ENCODE measurements at places on chromosomes 7 and 10.

GRCh38 chr10:96556003-96556402 is 30.8 kb downstream of the TM9SF3 start:
- no peak for DNase-seq

DNA sequence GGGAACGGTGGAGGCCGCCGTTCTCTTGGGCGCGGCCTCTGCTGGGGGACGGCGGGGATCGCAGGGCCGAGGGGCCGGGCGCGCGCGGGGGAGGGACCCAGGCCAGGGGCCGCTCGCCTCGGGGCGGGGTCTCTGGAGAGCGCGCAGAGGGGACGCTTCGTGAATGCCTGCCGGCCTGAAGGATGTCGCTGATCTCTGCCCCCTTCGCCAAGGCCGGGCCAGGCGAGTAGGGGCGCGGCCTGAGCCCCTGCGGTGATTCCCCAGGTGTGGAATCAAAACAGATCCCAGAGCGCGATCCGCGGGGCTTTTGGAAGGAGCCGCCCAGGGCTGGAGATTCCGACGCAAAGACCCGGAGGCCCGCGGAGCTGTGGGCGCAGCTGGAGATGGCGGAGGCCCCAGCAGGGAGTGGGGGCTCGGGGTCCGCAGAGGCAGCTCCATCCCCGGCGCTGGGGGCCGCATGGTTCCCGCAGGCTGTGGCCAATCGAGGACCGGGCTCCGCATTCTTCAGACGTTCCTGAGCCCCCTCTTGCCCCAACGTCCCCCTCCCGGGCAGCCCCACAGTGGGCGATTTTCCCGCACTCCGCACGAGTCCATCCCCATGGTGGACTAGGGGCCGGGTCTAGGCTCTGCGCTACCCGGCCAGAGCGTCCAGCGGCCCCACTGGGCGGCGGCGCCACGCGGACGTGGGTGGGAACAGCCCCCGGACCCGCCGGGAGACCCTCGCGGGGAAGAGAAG is 166.0 kb downstream of the ACTR3B start:
- no peak for DNase-seq

DNA sequence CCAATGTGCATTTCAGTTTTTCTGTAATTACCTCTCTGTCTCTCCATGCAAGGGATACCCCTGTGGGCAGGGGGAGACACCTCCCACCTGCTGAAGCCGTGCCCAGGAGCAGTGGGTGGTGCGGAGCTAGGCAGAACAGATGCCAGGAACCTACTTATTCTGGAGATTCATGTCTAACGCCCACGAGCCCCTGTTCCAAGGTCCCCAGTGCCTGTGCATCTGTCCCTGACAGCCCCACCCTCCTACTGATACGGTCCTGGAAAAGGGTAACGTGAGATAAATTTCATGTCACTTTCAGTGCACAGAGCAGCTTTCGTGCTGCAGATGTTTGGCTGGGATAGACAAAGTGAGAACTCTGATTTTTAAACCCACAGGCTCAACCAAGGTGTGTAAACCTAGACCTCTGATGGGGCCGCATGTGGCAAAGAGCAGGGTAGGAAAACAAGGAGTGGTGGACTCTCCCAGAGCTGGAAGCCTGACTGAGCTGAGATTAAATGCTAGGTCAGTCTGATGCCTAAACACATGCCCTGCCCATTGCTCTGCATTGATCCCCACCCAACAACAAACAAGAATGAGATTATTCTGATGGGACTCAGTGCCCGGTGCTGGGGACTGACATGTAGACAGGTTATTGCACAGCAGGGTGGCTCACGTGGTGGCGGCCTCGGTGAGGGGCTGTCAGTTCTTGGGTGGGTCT is 123.6 kb upstream of the GDF10 start:
- DNase-seq = no peak

- no peak for DNase-seq
These were observed 123.4 kb downstream of the MAD1L1 start for GRCh38 chr7:2109251-2109872.

- DNase-seq = no peak
These were observed 18.3 kb downstream of the NOD1 start for GRCh38 chr7:30460246-30460633.

DNA sequence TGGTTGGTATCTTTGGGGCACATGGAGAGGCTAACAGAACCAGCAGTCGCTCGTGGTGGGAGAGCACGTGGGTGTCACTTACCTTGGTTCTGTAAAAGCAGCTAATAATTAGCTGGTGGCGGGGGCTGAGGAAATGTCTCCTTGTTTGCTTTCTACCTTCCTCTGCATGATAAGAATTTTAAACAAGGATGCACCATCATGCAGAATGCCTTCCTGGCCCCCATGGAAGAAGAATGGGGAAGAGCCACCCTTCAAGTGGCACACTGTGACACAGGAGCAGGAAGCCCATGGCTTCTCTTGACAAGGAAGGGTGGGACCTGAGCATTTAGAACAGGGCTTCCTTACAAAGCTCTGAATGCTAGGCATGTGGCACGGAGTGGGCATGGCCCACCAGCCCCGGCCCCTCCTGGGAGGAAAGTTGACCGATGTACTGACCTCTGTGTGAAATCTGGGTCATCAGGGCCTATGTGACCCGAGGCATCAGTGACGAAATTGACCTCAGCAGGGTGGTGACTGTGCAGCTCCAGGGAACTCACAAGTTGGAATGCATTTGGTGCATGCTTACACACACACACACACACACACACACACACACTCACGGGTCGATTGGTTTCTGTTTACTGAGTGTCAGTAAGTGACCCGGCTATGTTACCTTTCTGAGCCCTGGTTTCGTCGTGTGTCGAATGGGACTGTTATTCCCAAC is 116.9 kb upstream of the ANLN start:
- DNase-seq = peak; percentile 53

GRCh38 chr10:99536338-99537085 is 3.8 kb downstream of the NKX2-3 start:
- no peak for DNase-seq

DNA sequence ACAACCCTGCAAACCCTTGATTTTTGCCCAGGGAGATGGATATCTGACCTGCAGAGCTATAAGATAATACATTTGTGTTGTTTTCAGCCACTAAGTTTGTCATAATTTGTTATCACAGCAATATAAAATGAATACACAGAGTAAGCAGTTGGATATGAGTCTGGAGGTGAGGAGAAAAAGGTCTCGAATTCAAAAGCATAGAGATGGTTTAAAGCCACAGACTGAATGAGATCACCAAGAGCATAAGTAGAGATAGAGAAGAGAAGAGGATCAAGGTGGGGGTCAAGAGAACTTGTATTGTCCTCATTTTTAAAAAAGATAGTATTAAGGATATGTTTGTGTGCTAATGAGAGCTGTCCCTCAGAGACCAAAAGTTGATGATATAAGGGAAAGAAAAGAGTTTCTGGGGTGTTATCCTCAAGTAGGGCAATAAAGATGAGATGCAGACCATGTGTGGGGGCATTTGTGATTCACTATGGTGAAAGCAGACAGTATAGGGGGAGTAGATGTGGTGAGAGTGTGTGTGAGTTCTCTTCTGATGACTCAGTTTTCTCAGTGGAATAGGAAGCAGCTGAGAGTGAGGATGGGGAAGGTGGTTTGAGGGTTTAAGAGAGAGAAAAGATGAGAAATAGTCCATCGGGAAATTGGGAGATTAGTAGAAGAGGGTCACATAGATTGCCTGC is 25.8 kb upstream of the PCGF5 start:
- DNase-seq = no peak

- DNase-seq = peak; percentile 65
These were observed at the start of gene ZNF485 for GRCh38 chr10:43606323-43607198. Gene ZNF485 (plus strand): TSS chr10:43606438. CDS start chr10:43607051, 613 bp downstream.

- no peak for DNase-seq
These were observed 1.2 kb downstream of the THNSL1 start for GRCh38 chr10:25017661-25018060.

- no peak for DNase-seq
These were observed 651.5 kb downstream of the TNS3 start for GRCh38 chr7:46930366-46930765.

GRCh38 chr7:93728292-93728691 is 153.8 kb upstream of the CALCR start:
- no peak for DNase-seq

- no peak for DNase-seq
These were observed 234.2 kb upstream of the FZD8 start for GRCh38 chr10:35876248-35876647.

DNA sequence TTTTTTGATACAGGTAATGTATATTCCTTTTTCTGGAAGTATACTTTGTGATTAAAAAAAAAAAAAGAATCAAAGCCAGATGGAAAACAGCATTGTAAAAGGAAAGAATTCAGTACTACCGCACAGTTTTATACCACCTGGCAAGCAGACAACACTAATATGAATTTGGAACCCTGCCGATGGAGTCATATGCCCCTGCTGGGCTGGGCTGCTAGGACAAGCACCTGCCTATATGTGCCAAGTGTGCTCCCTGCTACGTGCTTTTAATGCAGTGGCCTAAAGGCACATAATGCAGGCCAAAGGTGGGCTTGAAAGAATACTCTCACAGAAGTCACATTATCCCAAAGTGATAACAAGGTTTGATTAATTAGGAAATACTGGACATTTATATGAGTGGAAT is 29.8 kb upstream of the WAC start:
- DNase-seq = no peak

GRCh38 chr7:116241291-116241690 is 31.0 kb downstream of the TES start:
- DNase-seq = no peak

DNA sequence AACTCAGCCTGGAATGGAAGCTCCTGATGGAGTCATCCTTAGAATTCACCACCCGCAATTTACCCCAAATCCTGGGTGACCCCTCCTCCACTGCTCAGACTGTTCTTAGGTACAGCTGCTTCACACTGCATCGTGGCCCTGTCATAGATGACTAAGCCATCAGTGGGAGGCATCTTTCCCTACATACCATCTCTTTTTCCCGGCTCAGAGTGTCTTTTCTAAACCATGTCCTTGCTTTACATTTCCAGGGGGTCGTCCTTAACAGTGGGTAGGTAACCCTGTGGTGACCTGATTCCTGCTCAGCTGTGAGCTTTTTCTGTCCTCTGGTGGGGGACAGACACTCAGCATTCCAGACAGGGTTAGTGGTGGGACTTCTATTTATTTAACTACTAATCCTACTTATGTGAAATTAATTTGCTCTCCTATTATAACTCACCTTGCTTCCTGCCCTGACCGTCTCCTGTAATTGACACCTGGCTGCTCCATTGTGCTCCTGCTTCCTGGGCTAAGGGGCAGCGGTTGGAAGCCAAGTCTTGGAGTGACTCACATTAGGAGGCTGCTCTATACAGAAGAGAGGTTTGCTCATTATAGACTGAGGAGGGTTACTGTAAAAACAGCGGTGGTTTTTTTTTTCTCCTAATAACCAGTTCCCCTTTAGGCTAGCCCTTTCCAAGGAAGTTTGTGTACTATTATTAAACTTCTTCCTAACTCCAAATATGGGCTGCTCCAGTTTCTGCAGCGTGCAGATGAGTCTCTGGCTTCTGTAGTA is 40.6 kb downstream of the PYROXD2 start:
- DNase-seq = no peak

DNA sequence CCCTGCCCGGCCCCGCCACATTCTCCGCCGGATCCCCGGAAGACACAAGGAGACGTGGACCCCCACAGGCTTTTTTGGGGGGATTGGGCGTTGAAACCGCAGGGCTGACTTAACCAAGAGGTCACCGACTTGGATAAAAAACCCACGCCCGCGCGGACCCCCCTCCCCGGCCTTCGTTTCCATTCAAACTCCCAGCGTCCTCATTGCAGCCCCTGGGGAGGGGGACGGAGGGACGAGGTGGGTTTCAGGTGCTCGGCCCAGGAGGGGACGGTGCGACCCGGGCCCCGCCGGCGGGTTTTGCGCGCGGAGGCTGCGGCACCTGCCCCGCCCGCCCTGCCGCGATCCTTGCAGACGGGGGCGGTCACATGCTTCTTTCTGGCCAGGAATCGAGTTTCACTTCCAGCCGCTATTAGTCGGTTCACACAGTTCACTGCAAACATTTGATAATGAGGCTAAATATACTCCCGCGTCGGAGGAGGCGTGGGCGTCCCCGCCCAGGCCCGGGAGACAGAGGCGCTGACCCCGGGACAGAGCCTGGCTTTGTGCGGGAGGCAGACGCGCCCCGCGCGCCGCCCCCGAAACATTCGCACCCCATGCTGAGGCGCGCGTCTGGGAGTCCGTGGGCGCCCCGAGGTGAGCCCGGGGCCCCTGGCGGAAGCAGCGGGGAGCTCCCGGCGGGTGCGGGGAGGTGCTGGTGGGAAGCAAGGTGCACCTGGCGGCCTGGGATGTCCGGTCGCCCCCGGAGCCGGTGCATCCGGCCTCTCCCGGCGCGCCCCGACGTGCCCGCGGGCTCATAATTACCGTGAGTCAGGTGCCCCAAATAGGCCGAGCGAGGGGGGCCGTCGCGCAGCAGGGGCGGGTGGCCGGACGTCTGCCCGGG is 2.7 kb upstream of the PDGFA start:
- peak; percentile 32 for DNase-seq

GRCh38 chr10:103691723-103692435 is 163.5 kb downstream of the SH3PXD2A start:
- DNase-seq = no peak

GRCh38 chr7:14800664-14801063 is 101.9 kb downstream of the DGKB start:
- DNase-seq = no peak

DNA sequence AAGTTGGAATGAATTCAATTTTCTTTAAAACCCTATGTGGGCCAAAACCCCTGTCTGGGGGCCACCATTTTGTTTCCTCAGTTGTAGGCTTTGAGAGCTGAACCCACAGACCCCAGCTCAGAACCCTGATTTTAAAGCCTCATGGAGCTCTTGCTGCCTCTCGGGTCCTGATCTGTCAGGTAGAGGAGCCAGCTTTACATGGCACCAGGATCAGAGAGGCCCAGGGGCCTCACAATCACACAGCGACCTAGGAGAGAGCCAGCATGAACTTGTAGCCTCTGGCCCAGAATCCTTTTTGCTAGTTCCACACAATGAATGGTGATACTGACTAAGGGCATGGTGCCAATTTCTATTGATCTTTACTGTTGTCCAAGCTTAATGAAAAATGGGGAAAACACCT is 84.3 kb upstream of the SORCS3 start:
- DNase-seq = no peak

Data from CD4-positive, alpha-beta T cell treated with Interleukin-4 for 1 hour (primary cell).